ENCODE measurements at places on chromosomes 3 and 15. TPM values are rescaled to one million over a fixed set of nuclear protein-coding genes. Genes with fewer than 3 reads are reported as not detected.

SLC38A3 gene
- 0.68 TPM for total RNA-seq

CCDC174 gene
- total RNA-seq, result 19.9 TPM

DNA sequence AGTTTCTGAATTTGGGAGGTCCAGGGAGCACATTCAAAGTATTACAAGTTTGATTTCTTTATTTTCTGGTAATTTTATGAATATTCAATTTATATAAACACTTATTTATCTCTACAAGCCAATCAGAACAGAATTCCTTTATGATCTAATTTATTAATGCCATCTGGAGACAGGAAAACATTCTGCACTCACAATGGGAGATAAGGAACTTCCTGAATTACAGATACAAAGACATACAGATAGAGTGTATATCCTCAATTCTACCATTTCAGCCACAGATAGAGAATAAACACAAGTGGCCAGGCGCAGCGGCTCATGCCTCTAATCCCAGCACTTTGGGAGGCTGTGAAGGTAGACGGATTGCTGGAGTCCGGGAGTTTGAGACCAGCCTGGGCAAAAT is 86.0 kb downstream of the IQCH start:
- H3K27ac ChIP-seq, result no peak overlapping the region
- no peak for DNase-seq
- H3K27me3 ChIP-seq, result no peaks in the 10 kb centered on the region
- H3K4me1 ChIP-seq, result no peaks in the 10 kb centered on the region

GRCh38 chr3:15660055-15660935 is 58.8 kb downstream of the BTD start:
- H3K27me3 ChIP-seq, result no peaks in the 10 kb centered on the region
- no peak for DNase-seq
- H3K4me3 ChIP-seq, result no peak overlapping the region
- H3K36me3 ChIP-seq, result no peaks in the 10 kb centered on the region
- H3K4me1 ChIP-seq, result no peaks in the 10 kb centered on the region

GRCh38 chr3:163422671-163423070 is 1655.6 kb downstream of the SI start:
- no peak overlapping the region for H3K27ac ChIP-seq
- H3K4me1 ChIP-seq, result no peaks in the 10 kb centered on the region
- no peak for DNase-seq
- H3K27me3 ChIP-seq, result no peaks in the 10 kb centered on the region
- H3K36me3 ChIP-seq, result no peaks in the 10 kb centered on the region

GRCh38 chr3:142910280-142910679 is 21.4 kb upstream of the PCOLCE2 start:
- H3K4me1 ChIP-seq, result peaks cover 9% of the 10 kb centered on the region
- no peaks in the 10 kb centered on the region for H3K27me3 ChIP-seq
- no peak overlapping the region for H3K4me3 ChIP-seq
- peak; percentile 15 for DNase-seq
- no peaks in the 10 kb centered on the region for H3K36me3 ChIP-seq

GRCh38 chr3:133525435-133525834 is 48.1 kb upstream of the CDV3 start:
- H3K27ac ChIP-seq, result no peak overlapping the region
- H3K4me3 ChIP-seq, result no peak overlapping the region
- H3K36me3 ChIP-seq, result no peaks in the 10 kb centered on the region
- no peaks in the 10 kb centered on the region for H3K27me3 ChIP-seq
- H3K4me1 ChIP-seq, result no peaks in the 10 kb centered on the region
